ENCODE measurements at places on chromosomes 4 and X.
A peak's percentile ranks its signal among the peaks of the same experiment; 100 is the strongest.

DNA sequence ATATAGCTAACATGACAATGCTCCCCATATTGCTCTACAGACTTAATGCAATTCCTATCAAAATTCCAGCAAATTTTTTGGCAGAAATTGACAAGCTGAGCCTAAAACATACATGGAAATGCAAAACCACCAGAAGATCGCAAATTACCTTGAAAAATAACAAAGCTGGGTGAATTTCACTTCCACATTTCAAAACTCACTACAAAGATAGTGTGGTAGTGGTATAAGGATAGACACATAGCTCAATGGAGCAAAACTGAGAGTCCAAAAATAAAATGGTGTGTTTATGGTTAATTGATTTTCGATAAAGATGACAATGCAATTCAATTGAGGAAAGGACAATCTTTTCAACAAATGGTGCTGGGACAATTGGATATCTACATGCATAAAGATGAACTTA lies 65.8 kb downstream of the SLC9A7 start:
- no peak for DNase-seq

GRCh38 chr4:44777115-44777514 lies 50.8 kb upstream of the GNPDA2 start:
- DNase-seq, result no peak

DNA sequence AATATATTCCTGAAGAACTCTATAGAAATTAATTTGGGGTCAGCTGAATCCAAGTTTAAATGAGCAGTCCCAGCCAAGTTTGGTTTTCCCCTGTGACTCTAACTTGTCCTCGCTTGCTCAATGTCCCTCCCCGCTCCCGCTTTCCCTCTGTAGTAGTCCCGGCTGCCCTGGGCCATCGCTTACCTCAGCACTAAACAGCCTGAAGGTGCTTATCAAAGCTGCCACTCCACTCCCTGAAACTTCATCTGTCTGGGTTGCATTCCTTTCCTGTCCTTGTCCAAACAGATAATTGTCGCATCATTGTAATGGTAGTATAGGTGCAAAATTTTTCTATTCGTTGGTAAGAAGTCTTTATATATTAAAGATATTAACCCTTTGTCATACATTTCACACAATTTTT lies 12.8 kb downstream of the SLC25A43 start:
- no peak for DNase-seq

DNA sequence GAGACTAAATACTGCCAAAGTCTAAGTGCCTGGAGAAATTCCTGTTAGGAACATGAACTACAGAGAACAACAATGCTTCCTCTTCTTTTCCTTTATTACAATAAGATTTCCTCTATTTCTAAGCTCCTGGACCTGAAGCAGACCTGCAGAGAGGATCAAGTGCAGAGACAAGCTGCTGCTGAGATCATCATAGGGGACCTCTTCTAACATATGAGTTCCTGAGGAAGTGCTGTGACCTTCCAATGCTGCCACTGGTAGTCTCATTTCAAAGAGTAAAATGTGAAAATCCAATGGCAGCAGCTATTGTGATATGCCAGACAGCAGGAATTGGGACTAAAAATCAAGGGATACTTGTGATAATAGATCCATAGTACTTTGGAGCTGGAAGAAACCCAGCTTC lies 28.0 kb downstream of the CCNG2 start:
- DNase-seq, result no peak

DNA sequence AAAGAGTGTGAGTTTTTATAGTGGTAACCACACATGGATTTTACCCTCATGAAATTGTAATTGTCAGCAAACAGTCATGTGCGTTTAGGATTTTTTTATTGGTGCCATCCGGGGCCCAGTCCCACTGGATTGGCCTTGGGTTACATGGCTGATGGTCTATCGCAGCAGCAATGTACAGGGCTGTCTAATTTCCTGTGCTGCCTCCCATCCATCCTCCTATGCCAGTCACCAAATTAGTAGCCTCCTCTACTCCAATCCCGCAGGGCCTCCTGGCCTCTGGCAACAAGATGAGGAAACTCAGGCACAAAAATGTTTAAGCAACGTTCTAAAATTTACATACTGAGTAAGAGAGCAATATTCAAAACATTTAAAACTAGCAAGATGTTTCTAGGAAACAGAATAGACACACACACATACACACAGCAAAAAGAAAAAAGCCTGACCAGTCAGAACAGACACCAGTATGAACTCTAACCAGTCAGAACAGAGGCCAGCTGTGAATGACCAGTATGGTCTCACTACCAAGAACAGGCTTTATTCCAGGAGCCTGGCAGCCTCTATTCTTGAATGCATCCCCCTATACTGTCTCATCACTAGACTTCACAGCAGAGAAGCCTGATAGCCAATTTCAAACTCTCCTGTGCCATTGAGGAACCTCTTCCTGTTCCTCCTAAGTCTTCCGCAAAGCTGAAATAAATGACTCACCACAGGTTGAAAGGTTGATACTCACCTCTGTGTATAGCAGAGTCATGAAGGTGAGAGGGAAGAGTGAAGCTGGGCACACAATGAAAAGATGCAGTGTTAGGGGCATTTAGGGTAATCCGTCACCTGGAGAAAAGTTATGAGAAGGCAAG lies 42.6 kb downstream of the CHRNA9 start:
- no peak for DNase-seq

GRCh38 chrX:109831326-109831985 lies 98.4 kb upstream of the ACSL4 start:
- DNase-seq, result no peak

DNA sequence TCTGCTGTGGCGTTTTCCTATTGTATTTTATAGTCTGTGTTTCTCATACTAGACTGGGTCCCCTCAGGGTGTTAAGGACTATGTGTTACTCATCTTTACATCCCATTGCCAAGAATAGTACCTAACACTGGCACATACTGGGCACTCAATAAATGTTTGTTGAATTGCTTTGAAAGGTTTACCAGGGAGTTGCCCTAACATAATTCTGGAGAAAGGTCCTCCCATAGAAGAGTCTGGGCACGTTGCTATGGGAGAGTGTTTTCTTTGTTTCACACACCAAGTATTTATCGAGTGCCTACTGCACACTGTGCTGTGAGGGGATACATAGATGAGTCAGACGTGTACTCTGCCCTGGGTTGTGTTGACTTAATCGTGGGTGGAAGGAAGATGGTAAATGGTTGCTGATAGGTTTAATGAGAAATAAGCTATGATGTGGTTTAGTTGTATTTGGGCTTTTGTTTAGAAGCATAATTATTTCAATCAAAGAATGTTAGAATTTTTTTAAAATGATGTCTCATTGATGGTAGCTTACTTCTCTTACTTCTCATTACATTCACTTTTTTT lies 42.9 kb downstream of the AFF1 start:
- DNase-seq, result peak; percentile 28

GRCh38 chr4:88857588-88857987 lies 160.0 kb upstream of the NAP1L5 start:
- DNase-seq, result no peak

GRCh38 chr4:86892636-86892960 lies 376 bp upstream of the C4orf36 start:
- peak; percentile 18 for DNase-seq

DNA sequence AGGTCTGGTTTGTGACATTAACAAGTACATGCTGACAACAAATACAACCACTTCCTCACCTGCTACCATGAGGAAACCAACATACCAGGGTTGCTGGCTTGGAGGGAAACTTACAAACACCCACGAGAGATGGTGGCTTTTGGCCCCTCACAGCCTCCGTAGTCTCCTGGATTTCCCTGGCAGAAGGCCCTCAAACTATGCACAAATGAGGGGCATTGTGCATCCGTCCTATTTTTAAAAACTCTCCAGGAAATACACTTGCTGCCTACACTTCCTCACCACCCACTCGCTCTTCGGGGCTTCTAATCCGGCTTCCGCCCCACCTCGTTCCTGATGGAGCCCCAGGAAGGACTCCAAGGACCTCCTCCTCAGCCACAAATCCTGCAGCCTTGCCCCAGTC lies 355.0 kb upstream of the GATB start:
- DNase-seq, result no peak

GRCh38 chr4:88396681-88397080 lies 18.0 kb downstream of the HERC6 start:
- DNase-seq, result no peak

DNA sequence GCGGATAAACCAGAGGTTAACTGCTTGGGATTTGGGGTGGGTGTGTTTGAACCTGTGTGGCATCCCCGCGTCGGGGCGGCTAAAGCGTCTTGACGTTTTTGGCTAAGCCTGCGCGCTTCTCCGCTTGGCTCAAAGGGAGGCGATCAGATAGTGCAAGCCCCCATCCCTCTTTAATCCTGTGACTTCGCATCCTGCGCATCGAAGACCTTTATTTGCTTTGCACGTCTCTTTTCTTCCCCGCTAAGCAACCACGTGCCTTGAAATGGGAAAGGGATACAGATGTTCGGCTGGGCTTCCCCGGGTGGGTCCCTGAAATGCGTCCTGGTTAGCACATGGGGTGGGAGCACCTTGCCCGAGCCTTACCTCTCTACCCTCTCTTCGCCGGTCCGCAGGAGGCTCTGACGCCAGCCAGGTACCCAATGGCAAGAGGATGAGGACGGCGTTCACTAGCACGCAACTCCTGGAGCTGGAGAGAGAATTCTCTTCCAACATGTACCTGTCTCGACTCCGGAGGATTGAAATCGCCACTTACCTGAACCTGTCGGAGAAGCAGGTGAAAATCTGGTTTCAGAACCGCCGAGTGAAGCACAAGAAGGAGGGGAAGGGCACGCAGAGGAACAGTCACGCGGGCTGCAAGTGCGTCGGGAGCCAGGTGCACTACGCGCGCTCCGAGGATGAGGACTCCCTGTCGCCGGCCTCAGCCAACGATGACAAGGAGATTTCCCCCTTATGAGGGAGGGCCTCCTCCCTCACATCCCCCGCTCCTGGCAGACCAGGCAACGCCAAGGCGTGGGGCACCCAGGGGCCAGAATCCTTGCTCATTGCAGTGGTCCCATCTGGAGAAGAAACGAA lies 1.5 kb downstream of the GSX2 start:
- no peak for DNase-seq

Data from AG08395 (cell line).